ENCODE measurements at places on chromosomes 6 and 20.
A peak's percentile ranks its signal among the peaks of the same experiment; 100 is the strongest.

DNA sequence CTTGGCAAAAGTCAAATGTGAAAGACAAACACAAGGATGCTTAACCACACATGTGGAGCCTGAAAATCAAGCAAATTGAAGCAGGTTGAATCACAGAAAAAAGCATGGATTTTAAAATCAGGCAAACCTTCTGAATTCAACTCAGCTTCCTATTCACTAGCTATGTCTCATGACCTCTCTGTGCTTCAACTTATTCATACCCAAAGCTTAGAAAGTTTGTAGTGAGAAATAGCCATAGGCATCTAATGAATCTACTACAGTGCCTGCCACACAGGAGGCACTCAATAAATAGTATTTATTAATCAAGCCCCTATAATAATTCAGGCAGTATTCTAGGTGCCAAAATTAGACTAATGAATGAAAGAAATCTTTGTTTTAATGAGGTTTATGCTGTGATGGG, 112.2 kb upstream of the TNFAIP3 start:
- no peak for DNase-seq

- no peak for DNase-seq
Observed at GRCh38 chr6:154232013-154232910, 124.3 kb downstream of the IPCEF1 start.

- DNase-seq = no peak
Observed at GRCh38 chr20:23909390-23909789, 29.8 kb upstream of the CST5 start.

DNA sequence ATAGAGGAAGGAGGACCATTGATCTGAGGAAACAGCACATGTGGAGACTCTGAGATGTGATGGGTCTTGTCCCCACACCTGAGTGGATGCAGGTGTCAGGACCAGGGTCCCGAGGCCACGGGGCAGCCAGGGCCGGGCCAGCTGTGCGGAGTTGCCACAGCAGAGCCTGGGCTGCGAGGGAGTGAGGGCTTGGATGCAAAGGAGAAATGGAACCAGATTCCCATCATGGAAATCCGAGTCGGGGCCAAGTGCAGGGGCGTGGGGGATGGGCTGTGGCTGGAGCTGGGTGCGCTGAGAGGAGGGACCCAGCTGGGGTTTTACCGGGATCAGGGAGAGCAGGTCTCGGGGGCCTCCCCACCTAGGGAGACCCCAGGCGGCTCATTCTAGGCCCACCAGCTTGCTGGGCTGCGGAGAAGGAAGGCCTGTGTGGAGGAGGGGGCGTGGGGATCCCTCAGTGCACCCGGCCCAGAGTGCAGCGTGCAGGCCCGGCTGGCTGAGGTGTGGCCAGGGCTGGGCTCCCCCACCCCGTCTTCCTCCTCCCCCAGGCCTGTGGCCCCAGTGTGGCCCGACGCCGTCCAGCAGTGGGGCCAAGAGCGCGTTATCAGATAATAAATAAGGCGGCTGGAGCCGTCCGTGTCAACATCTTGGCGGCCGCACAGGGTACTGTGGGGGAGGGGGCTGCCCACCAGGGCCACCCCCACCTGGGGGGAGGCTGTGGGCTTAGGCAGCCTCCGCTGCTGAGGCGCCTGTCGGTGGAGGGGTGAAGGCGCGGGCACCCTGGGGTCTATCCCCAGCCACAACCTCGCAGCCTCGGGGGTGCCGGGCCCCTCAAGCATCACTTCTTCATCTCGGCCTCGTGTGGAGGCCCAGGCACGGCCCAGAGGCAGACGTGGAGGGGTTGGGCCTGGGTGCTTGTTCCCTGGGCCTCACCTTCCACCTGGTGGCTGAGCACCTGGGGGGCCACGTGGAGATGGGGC, 17.2 kb downstream of the GATA5 start:
- no peak for DNase-seq

GRCh38 chr20:11124849-11125505, 451.2 kb upstream of the JAG1 start:
- DNase-seq = no peak

- DNase-seq = no peak
Observed at GRCh38 chr20:24659835-24660234, 190.4 kb downstream of the SYNDIG1 start.

GRCh38 chr6:14965424-14966075, 280.3 kb upstream of the JARID2 start:
- DNase-seq = no peak

- DNase-seq = peak; percentile 48
Observed at GRCh38 chr6:12150812-12151432, 138.8 kb downstream of the HIVEP1 start.

DNA sequence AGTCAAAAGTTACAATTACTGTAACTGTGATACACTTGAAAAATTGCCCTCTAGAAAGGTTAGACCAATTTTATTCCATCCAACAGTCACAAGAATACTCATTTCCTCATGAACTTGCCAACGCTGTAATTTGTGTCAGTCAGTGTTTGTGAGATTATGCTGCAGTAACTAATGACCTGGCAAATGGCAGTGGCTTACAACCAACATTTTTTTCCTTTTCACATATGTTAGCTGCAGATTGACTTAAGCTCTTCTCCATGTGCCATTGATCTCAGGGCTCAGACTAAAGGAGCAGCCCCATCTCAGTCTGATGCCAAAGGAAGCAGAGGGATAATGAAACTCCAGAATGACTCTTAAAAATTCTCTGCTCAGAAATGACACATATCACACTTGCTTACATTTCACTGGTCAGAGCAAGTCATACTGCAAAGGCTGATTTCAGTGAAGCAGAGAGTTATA, 92.3 kb upstream of the ELOVL5 start:
- peak; percentile 13 for DNase-seq

GRCh38 chr6:129280293-129280644, 397.3 kb downstream of the LAMA2 start:
- no peak for DNase-seq

DNA sequence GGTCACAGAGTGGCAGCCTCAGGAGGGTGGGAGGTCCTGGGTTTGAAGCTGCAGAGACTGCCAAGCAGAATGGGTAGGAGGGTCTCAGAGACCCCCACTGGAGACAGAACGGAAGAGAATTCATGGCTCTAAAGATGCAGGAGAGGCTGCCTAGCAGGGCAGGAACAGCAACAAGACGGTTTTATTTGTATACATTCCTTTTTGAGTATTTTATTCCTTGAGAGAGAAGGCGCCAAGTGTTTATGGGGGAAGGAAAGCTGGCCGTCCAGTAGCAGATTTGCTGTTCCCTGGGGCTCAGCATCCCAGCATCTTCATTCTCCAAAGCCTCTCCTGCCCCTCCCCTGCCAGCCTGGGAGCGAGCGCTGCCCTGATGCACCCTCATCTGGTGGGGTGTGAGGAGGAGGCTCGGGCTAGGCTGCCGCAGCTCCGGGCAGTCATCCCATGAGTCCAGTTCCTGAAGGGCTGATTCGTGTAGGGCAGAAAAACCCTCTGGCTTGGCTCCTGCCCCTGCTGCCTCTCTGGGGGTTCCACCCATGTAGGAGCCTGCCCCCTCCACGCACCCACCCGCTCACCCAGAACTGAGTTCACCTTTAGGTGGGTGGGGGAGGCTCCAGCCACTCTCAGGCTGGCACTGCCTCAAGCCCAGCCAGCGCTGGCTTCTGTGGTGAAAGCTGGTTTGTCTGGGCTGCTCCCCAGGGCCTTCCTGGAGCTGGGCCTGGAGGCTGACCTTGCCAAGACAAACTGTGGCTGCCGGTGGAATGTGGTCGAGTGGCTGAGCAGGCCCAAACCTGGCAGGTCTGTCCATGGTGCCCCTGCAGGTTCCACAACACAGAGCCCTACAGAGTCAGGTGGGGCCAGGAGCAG, 32.4 kb downstream of the CPXM1 start:
- no peak for DNase-seq

GRCh38 chr6:149093643-149094042, 223.9 kb upstream of the TAB2 start:
- no peak for DNase-seq

Data from CD4-positive, CD25-positive, alpha-beta regulatory T cell (primary cell).